Ascending aorta (tissue), 2 donors: ENCODE measurements at places on chromosomes 13 and 19. TPM values are rescaled to one million over a fixed set of nuclear protein-coding genes. Genes with fewer than 3 reads are reported as not detected.

GRCh38 chr13:37618554-37618953 is 20.0 kb upstream of the POSTN start:
- H3K36me3 ChIP-seq = no peaks in the 10 kb centered on the region
- no peaks in the 10 kb centered on the region for H3K4me1 ChIP-seq
- H3K4me3 ChIP-seq = no peak overlapping the region
- no peak for DNase-seq

The ZNF490 gene
- total RNA-seq = 27.8 TPM

- no peaks in the 10 kb centered on the region for H3K4me1 ChIP-seq
- no peak overlapping the region for H3K4me3 ChIP-seq
- no peak for DNase-seq
- no peak overlapping the region for H3K27ac ChIP-seq
- no peaks in the 10 kb centered on the region for H3K27me3 ChIP-seq
Measured at GRCh38 chr13:48839171-48839570, 136.5 kb upstream of the FNDC3A start.

DNA sequence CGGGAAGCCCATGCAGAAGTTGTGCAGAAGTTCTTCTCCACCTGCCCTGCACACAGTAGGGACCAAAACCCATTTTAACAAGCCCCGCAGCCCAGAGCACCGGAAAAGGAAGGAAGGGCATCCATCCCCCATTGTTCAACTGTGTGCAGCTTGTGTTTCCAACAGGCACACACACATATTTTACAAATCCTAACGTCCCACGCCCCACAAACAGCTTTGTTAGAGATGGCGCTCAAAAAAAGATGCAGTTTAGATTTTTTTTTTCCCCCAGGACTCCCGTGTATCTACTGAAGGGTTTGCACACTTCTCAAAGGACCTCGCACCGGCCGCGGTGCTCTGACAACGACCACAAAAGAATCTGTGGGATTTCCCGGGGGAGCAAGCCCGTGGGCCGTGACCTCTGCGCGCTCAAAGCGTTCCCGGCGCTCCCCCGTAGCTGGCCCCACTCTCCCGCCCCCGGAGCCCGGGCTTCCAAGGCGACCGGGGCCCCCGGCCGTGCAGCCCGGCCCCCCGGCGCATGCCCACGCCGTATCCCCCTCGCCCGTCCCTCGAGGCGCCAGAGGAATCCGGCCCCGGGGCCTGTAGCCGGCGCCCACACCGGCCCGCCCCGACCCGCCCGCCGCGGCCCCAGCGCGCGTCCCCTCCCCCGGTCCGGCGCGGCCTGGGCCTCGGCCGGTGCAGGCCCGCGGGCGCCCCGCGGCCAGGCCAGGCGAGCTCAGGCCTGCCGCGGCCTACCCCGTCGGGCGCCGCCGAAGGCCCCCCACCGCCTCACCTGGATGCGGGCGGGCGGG is 523 bp downstream of the ELAVL1 start:
- H3K27ac ChIP-seq = peak overlapping the region; percentile 54
- H3K27me3 ChIP-seq = no peaks in the 10 kb centered on the region
- H3K4me3 ChIP-seq = peak overlapping the region; percentile 87
- H3K4me1 ChIP-seq = no peaks in the 10 kb centered on the region

DNA sequence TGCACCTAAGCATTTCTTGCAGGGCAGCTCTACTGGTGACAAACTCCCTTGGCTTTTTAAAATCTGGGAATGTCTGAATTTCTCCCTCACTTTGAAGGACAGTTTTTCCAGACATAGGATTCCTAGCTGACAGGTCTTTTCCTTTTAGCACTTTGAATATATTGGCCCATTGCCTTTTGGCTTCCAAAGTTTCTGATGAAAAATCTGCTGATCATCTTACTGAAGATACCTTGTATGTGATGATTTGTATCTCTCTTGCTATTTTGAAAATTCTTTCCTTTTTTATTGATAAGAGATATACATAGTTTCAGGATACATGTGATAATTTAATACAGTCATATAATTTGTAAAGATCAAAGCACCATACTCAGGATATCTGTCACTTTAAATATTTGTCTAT is 211.1 kb downstream of the ZIC5 start:
- no peak for DNase-seq
- no peaks in the 10 kb centered on the region for H3K27me3 ChIP-seq
- no peaks in the 10 kb centered on the region for H3K4me1 ChIP-seq
- no peaks in the 10 kb centered on the region for H3K36me3 ChIP-seq
- H3K4me3 ChIP-seq = no peak overlapping the region
- no peak overlapping the region for H3K27ac ChIP-seq

DNA sequence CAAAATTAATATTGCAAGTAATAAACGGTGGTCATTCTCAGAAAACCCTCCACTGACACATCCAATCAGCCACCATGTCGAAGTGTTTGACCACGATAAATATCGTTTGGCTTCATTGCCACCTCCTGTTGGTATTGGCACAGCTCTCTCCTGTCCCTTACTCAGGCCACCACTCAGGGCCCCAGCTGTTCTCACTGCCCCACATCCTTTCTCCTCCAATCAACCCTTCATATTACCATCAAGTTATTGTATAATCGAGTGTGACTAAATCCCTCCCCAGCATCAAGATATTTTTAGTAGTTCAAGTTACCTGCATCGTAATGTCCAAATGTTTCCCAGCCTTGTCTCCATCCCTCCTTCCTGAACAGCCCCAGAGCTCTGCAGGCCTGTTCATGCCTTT is 50.4 kb downstream of the SACS start:
- no peak overlapping the region for H3K27ac ChIP-seq
- no peak for DNase-seq
- H3K36me3 ChIP-seq = no peaks in the 10 kb centered on the region
- no peak overlapping the region for H3K4me3 ChIP-seq

DNA sequence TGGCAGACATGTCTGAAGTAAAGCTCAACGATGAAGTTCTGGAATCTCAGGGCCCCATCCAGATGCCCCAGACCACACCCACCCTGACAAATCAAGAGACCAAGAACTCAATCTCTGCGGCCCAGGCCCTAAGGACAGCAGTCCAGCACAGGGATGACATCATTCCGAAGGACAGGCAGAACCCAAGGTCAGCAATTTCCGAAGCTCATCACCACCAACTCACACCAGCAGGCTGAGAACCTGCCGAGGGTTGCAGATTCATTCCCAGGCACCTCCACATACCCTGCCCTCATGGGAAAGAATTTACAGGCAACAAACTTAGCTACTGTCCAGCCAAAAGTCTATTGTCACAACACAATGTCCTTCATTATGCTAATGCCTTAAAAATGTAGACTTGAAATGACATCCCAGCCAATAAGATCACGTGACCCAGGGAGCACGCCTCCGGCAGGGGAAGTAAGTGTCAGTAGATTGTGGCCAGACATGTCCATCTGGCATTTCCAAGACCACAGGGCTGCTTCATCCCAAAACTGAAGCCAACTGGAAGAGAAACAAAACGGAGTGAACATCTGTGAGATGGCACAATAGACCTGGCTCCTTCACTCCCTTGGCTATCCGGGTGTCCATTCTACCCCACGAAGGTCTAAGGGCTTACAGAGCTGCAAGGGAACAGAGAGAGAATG is 98.8 kb downstream of the CRYL1 start:
- H3K4me1 ChIP-seq = no peaks in the 10 kb centered on the region
- H3K27ac ChIP-seq = no peak overlapping the region
- no peak for DNase-seq
- H3K36me3 ChIP-seq = peaks cover 33% of the 10 kb centered on the region

DNA sequence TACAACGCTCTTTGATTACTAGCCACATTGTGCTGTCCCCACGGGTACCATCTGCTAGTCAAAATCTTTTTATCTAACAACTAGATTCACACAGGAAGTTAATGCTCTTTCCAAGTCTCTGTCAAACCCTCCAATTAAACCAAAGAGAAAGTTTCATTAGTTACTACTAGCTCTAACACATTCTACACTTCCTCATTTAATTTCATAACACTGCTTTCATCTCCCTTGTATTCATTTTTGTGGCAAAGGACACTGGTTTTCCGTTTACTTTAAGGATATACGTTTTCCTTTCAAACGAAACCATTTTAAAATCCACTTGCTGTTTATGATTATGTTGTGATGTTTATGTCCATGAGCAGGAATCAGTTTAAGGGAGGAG is 5.3 kb downstream of the DYRK1B start:
- H3K27me3 ChIP-seq = no peaks in the 10 kb centered on the region
- no peak overlapping the region for H3K4me3 ChIP-seq
- H3K36me3 ChIP-seq = peaks cover 46% of the 10 kb centered on the region
- DNase-seq = no peak
- peaks cover 14% of the 10 kb centered on the region for H3K4me1 ChIP-seq
- H3K27ac ChIP-seq = no peak overlapping the region

GRCh38 chr13:37811441-37811840 is 58.1 kb downstream of the TRPC4 start:
- H3K4me3 ChIP-seq = no peak overlapping the region
- no peaks in the 10 kb centered on the region for H3K4me1 ChIP-seq
- no peaks in the 10 kb centered on the region for H3K36me3 ChIP-seq
- no peak overlapping the region for H3K27ac ChIP-seq
- DNase-seq = no peak

- DNase-seq = peak; percentile 13
- H3K27ac ChIP-seq = no peak overlapping the region
- H3K36me3 ChIP-seq = no peaks in the 10 kb centered on the region
Measured at GRCh38 chr19:31501427-31502195, 152.4 kb upstream of the TSHZ3 start.

The LSR gene
- total RNA-seq = 79.4 TPM

DNA sequence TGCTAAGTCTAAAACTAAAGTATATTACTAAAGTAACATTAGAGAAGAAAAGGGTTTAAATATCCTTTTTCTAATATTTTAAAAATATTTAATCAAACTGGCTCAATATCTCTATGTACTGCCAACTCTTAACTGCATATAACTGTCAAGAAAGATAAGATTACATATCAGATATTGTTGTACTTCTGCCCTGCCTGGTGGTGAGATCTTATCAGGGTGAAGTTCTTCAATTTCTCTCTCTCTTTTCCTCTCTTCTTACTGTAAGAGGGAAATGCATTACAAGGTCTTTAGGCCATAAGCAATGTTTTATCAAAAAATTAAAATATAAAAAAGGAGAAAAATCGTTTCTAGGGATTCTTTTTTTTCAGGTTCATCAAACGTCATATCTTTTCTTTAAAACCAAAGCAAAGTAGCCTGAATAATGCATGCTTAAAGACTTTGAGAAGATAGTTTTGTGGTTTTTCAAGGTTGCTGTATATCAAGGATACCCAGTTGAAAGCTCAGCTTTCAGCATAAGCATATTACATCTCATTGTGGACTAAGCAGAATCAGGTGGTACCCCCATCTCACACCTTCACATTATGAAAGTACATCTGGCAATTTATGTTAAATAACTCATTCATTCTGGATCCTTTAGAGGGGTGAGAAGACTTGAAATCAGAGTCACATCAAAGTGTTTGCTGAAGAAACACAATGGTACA is 1625.7 kb upstream of the SLC10A2 start:
- no peaks in the 10 kb centered on the region for H3K27me3 ChIP-seq
- H3K4me1 ChIP-seq = no peaks in the 10 kb centered on the region
- no peak overlapping the region for H3K27ac ChIP-seq

The SOX21 gene
- total RNA-seq = not detected

GRCh38 chr13:43094901-43095300 is 71.5 kb downstream of the DNAJC15 start:
- peaks cover 3% of the 10 kb centered on the region for H3K36me3 ChIP-seq
- H3K4me3 ChIP-seq = no peak overlapping the region
- no peak for DNase-seq
- H3K27me3 ChIP-seq = no peaks in the 10 kb centered on the region

The SGCG gene
- total RNA-seq = not detected

The SYCN gene
- total RNA-seq = not detected

The VSTM2B gene
- not detected for total RNA-seq
